ENCODE measurements at places on chromosomes 3 and 15.

DNA sequence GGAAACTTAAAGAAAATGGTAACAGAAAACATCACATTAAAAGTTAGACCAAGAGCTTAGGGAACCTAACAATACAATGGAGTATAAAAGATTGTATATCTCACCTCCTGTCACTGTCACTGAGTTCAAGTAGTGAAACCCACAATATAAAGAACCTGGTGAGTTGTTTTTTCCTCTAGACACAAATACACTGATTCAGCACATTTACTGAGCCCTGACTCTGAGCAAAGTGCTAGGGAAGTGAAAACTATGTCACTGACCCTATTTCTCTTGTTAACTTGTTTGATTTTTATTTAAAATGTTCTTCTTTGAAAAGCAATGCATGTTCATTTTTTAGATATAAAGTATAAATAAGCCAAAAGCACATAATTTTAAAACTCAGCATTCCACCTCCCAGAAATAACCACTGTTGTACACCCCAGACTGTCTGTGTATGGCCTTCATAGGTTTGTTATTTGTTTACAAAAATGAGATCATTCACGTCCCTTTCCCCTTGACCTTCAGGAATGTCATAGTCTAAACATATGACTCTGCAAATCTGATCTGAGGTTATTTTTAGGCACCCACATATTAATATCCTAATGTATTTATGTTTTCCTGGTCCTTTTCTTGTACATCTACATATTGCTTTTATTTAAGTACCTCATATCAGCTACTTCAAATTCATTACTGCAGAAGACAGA, 69.2 kb upstream of the CSTA start:
- no peak for DNase-seq

- no peak for DNase-seq
Measured at GRCh38 chr3:45414341-45414740, 26.0 kb downstream of the LARS2 start.

DNA sequence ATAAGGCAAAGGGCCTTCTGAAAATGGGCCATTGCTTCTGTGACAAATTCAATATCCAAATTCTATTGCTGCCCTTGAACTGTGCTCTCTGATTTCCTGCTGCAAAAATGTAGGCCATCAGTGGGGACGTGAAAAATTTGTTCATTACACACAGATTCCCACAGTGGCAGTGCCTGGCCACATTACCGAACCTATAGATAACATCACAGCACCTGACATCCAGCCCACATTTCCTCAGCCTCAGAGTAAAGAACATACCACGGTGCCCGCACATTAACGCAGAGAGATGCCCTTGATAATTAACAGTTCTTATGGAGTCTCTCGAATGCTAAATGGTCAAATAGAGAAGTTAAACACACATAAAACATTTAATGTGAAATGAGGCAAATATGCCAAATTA, 931.6 kb upstream of the CFAP20DC start:
- no peak for DNase-seq

DNA sequence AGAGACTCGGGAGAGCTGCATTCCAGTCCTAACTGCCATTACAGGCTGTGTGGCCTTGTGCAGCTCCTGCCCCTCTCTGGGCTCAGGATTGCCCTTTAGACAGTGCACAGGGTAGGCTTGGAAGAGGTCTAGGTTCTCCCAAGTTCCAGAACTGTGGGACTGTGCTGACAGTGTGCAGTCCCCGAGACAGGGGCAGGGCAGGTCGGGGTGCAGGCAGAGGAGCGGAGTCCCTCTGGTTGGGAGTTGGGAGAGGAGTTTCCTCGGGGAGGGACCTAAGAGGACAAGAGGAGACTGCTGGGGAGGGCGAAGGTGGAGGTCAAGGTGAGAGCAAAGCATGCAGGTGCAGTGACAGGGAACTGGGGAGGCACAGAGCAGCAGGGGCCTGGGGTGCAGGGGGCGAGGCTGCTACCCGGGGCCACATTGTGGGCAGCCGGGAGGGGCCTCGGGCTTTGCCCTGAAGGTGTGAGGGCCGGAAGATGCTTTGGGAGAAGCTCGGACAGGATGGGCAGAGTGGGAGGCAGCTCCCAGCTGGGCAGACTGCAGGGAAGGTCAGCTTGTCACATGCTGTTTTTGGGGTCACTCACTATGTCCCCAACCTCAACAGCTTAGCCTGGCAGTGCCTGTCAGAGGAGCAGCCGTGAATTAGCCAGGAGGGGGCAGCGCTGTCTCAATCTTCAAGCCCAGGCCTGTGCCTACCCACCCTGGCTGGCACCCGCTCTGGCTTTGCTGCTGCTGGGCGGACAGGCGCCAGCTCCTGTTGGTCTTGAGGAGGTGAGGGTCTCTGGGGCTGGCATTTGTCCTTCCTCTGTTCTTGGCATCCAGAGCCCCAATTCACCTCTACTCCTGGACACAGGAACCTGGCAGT, 15.4 kb upstream of the CSPG4 start:
- DNase-seq, result peak; percentile 55

DNA sequence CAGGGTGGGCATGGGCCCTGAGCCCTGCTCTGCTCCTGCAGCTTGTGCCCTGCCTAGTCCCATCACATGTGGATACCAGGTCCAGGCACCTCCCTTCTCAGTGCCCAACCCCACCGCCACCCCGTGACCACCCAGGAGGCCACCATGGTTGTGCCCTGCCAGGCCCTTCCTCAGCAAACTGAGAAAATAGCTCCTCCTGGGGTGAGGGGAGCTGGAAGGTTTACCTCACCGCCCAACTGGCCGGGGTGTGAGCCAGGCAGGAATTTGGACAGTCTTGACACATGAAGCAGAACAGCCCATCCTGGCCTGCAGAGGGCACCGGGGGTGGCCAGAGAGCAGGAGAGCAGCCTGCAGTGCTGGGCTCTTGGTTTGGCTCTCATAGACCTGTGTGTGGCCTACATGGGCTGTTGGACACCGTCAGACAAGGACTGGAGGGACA, 11.4 kb upstream of the C3orf22 start:
- no peak for DNase-seq

DNA sequence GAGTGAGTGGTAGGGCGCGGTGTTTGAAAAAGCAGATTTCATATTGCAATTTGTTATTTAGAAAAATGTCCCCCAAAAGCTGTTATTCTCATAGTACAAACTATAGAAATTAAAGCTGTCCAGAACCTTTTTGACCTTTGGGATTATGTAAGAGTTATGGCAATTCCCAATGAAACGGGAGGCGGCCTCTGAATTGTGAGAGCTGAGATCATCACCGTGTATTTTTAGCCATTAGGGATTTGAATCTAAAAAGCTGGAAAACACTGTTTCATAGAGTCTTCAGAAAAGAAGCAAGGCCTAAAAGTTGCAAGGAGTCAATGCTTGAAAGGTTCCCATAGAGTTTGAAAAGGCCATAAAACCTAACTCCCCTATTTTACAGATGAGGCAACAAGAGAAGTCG, 38.6 kb upstream of the SLC25A26 start:
- DNase-seq, result no peak

DNA sequence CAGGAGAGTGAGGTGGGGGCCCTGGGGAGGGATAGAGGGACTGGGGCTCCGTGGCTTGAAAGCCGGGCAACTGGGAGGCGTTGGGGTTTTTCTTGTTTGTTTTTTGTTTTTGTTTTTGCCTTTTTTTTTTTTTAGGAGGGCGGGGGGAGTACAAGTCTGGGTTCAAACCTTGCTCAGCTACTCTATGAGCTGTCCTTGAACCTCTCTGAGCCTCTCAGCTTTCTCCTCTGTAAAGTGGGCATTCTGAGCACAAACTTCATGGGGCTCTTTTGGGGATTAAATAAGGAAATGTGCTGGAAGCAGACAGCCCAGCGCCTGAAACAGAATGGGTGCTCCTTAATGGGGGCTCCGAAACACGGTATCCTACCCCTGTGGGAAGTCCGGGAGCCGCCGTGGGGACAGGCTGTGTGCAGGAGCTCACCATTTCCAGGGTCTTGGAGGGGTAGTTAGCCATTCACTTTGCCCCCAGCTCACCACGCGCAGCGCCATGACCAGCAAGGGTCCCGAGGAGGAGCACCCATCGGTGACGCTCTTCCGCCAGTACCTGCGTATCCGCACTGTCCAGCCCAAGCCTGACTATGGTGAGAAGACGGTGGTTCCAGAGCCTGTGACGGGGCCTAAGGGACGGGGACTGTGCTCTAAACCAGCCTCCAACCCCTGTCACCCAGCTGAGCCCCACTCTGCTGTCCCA, 388 bp downstream of the ACY1 start:
- DNase-seq, result no peak

- no peak for DNase-seq
Measured at GRCh38 chr15:66886241-66886675, 179.1 kb upstream of the SMAD3 start.

- DNase-seq, result peak; percentile 19
Measured at GRCh38 chr15:43828061-43828657, 1.4 kb downstream of the WDR76 start.

DNA sequence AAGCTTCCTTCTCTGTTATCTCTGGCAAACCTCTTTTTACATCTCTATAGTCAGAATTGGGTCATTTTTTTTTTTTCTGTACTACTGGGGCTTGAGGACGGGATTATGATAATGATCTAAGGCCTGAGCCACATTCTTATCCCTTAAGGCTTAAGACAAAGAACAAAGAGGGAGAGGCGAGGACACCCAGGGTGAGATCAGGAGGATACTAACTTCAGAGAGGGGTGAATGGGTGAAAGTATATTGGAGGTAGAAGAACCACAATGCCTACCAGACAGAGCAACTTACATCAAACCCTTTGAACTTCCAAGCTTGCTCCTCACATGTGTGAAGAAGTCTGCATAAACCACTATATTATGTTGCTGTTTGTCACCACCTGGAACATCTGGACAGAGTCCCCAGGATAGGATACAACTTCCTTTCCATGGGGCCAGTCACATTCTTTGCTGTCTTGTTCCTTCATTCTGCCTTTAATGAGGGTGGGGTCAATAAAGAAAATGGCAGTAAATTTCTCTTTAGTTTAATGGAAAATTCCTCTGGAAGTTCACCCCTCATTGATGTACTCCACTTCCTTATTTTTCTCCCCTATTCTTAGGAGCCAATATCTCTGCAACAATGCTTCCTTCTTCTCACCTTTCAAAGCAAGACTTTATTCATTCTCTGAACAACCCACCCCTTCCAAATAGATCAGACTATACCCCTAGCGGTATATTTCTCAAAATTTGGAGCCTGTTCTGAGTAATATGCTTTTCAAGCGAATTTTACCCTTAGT, 9.1 kb upstream of the PDCD6IP start:
- DNase-seq, result no peak

DNA sequence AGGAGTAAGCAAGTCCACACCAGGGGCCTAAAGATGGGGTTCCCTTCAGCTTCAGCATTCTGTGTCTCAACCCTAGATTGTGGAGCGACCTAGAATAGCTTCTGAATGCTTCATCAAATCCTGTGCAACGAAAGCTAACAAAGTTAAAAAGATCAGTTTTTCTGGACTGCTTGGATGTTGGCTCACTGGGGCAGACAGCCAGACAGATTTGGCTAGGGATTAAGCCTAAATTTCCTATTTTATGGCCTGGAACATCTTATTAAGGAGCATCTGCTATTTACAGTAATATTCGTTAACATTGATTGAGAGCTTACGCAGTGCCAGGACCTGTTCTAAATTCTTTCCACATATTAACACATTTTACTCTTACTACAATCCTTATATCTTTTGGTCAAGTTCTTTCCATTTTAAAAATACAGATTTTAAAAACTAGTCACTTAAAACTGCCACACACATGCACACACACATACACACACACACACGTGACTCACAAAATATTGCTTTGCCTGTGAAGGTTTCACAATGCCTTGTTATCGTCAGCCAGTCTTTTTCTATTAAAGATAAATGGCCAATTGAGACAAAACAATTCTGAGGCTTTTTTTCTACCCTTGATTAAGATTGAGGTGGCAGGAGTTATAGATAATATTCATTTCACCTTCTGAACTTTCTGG, 173.3 kb upstream of the SNTN start:
- DNase-seq, result no peak

DNA sequence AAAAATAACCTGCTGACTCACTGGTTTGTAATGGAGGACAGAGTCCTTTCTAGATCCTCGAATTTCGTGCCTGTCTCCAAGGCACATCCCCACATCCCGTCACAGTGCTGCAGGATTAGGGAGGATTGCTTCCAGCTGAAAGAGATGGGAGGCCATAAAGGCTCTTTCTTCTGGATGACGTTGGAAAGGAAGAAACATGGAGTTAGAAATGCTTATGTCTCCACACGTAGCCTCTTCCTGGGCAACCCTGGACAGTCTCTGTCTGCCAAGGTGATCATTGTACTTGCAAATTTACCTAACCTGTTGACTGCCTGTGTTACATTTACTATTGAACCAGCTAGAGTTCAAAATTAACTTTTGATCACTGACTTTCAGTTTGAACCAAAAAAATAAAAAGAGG, 27.6 kb upstream of the VILL start:
- DNase-seq, result no peak

DNA sequence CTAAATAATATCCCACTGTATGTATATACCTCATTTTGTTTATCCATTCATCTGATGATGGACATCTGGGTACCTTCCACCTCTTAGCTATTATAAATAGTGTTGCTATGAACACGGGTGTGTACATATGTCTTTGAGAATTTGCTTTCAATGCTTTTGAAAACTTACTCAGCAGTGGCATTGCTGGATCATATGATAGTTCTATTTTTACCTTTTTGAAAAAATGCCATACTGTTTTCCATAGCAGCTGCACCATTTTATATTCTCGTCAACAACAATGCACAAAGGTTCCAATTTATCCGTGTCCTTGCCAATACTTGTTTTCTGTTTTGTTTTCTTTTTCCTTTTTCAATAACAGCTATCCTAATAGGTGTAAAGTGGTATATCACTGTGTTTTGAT, 77.1 kb downstream of the PEAK1 start:
- no peak for DNase-seq

DNA sequence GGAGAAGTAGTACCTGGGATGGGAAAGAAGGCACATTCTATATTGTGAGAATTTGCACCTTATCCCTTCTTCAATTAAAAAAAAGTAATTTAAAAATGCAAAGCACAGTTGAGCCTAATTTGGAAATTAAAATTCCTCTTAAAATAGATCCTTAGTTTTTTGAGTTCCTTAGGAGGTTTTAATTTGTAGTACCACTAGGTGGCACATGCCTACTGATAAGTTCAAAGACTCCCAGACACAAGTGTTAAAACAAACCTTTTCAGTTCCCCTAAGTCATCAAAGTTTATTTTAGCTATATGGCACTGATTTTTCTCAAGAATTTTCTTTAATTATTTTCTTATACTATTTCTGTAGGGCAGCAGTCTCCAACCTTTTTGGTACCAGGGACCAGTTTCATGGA, 127.6 kb upstream of the AZI2 start:
- no peak for DNase-seq
